Effector memory CD4-positive, alpha-beta T cell (primary cell): ENCODE measurements at places on chromosomes 13 and 19.

DNA sequence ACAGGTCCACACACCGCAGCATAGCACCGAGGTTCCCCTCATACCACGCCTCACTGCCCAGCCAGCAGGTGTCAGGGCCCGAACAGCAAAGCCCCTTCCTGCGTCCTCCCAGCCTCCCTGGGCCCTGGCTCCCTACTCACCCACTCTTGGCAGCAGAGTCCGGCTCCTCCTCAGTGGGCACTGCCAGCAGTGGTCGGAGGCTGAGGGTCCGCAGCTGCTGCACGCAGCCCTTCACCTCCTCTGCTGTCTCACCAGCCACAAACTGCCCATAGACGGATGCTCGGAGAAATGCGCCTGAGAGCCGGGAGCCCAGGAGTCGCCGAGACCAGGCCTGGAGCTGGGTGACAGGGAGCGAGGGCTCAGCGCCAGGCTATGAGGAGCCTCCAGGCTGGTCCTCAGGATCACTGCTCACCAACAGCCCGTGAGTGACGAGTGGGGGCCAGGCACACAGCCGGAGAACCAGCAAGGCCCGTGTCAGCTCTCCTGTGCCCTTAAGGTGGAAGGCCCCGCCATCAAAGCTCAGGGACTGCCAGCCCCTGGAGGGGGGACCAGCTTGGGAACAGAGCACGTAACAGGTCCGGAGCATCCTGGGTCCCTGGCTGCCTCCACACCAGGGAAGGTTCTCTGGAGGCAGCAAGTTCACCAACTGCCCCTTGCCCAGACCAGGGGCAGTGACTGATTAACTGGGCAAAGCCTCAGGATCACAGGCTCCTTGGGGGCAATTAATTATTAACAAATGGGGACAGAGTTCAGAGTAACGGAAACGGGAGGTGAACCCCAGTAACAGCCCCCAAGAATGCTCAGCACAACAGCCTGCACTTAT is at the start of gene PRODH2:
TSS of gene PRODH2 (minus strand) at position 626 of the 823 bp plus-strand sequence. CDS start at position 586, 40 bp downstream.
- no peak for DNase-seq

DNA sequence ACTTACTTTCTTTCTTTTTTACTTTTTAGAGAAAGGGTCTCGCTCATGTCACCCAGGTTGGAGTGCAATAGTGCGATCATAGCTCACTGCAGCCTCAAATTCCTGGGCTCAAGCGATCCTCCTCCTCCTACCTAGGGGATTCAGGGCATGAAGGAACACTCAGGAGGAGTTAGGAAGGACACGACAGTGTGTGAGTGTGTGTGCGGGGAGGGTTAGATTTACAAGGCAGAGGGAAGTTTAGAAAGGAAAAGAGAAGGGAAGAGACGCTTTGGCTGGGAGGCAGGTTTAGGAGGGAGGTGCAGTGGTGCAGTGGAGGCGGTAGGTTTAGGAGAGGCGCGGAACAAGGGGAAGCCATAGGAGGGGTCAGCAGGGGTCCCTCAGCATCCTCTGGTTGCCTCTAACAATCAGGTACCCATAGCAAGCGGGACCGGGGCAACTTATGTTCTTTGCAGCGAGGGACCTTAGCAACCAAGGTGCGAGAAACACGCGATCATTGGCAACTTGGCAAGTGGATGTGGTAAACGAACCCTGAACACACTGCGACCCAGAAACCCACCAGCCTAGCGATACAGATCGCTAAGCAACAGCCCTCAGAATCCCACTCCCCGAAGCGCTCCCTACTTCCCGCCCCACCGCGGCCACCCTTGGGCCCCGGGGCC is 501 bp downstream of the SIRT2 start:
- DNase-seq: no peak

GRCh38 chr19:28242317-28242927 is 970.5 kb downstream of the UQCRFS1 start:
- no peak for DNase-seq

- DNase-seq: no peak
Measured at GRCh38 chr19:38701455-38702063, 42.7 kb downstream of the CAPN12 start.

GRCh38 chr13:68697551-68697950 is 1410.1 kb upstream of the ATXN8OS start:
- no peak for DNase-seq

GRCh38 chr13:101408154-101408553 is 8.2 kb downstream of the NALCN start:
- DNase-seq: no peak

- DNase-seq: no peak
Measured at GRCh38 chr13:84366506-84366905, 484.2 kb upstream of the SLITRK1 start.

DNA sequence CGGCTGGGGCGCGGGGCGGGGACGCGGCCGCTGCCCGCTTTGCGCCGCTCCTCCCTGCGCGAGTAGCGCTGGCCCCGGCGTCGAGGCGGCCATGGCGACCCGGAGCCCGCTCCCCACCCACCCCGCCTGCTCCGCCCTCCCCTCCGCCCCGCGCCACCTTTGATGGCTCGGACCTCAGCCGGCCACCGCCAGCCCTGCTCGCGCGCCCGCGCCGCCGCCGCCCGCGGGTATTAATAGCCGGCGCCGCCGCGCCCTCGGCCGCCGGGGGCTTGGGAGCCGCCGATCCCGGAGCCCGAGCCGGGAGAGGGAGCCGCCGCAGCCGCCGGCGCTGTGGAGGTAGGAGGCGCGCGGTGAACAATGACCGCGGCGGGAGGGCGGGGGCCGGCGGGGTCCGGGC is 261 bp downstream of the FARP1 start:
- DNase-seq: no peak

GRCh38 chr13:113187263-113187669 is 21.2 kb downstream of the PCID2 start:
- no peak for DNase-seq

DNA sequence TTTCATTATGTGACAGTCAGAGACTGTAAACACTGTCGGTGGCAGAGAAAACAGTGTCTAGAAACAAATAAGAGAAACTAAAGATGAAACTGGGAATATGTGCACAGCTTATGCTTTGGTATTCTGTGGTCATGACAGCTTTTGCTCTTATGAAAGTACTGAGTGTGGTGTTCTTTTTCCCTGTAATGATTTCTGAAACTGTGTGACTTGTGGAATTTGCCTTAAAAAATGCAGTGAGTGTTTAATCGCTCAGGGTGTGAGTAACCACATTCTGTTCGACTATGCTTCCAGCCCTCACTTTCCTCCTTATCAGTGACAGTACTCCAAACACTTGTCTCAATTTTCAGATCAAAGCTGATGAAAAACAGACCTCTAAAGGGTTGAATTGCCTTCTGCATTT is 66.9 kb upstream of the DIAPH3 start:
- DNase-seq: no peak

GRCh38 chr13:101231751-101232428 is 184.4 kb downstream of the NALCN start:
- DNase-seq: no peak

DNA sequence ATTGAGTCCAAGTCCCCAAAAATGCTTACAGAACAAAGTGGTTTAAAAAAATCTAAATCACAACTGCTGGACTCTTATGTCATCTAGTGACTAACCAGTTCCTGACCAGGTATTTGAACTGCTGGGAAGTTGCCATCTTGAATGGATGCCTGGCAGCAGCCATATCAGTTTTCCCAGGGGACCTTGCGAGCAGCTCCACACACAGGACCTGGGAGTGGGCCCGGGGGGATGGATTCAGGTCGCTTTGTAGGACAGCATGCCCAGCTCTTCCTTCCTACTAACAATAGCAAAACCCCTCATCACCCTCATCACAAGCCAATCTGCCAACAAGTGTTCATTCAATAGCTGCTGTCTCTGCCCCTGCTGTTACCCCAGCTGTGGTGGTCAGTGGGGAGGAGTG is 65.3 kb downstream of the KCTD15 start:
- DNase-seq: no peak

DNA sequence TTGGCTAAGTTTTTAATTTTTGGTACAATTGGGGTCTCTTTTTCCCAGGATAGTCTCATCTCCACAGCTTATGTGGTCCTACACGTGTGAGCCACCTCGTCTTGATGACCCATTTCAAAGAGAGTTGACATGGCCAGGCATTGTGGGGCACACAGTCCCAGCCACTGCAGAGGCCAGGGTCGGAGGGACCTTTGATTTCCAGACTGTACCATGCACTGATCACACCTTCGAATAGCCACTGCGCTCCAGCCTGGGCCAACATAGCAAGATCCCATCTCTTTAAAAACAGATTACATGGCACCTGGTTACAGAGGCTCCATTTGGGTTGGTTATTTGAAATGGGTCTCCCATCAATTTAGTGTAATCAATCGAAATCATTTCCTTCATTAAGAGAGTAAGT is 71.6 kb downstream of the DPRX start:
- no peak for DNase-seq

- no peak for DNase-seq
Measured at GRCh38 chr19:5251096-5252065, 89.2 kb downstream of the PTPRS start.

DNA sequence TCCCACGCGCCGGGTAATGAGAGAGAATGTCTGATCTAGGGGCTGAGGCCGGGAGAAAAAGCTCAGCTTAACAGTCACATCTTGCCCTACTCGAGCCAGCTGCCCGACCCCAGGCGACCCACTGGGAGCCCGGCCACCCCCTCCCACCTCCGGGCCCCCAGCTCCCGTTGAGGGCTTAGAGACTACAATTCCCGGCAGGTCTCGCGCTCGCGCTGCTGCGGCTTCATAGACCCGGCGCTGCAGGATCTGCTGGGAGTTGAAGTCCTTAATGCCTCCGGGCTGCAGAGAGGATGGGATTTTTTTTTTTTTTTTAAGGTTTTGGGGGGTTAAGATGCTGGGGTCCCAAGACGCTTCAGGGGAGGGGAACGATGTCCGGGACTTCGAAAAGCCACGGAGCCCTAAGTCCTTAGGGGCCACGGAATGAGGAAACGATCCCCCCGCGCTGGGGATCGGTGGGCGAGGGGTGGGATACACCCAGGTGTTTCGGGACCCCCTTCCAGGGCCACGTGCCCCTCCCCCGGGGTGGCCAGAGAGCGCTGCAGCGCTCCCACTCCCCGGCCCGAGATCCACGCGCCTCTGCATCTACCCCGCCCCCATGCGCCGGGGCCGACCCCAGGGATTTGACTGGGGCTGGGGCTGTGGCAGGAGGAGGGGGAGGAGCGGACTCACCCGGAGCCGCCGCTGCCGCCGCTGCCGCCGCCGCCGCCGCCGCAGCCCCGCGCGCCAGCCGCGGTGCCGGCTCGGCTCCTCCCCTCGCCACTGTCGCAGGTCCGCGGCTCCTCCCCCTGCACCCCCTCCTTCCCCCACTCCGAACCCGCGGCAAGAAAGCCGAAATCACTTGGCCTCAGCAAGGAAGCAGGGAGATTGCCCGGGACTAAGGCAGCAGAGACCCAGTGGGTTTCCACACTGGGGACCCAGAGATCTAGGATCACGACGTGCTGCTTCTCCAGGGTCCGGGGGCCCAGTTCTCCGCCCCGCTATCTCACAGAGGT is at the start of gene SYT3:
TSS of gene SYT3 (minus strand) at position 761 of the 992 bp plus-strand sequence. CDS start 2,470 bp downstream, outside the sequence.
- DNase-seq: no peak

DNA sequence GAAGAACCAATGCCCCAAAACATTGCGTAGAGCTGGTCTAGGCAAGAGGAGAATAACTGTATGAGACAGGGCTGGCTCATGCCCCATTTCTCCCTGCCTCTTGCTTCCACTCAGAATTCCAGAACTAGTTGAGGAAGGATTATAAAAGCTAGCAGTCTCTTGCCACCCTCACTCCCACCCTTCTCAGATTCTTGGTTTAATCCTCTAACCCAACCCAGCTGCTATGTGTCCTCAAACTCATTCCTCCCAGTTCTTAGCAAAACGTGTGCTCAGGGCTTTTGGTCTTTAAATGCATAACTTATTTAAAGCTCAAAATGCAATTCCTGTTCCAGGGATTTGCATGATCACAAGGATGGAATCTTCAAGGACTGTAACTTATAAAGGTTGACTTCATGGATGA is 466.3 kb downstream of the COG6 start:
- DNase-seq: no peak
